Bone marrow (tissue), 2 donors: ENCODE measurements at places on chromosomes 2 and 18.

DNA sequence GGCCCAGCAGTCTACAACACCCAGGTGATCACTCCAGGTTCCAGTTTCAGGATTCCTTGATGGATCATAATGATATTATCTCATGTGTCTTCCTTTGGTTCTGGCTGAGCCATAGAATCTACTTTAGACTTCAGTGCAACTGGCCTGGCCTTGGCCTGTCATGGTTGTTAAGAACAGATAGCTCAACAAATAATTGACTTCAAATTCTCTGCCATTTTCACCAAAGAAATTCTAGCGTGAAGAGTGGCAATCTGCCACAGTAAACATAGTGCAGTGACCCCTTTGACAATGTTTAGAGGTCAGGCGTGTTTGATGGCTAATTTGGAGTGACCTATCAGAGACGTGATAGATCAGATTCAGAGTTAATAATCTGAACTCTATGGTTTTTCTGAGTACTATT, 50.2 kb upstream of the ZNF385B start:
- DNase-seq, result no peak

GRCh38 chr2:209772290-209772685, 656 bp downstream of the UNC80 start:
- no peak for DNase-seq

GRCh38 chr2:222604749-222605515, 51.0 kb downstream of the FARSB start:
- no peak for DNase-seq

- DNase-seq, result no peak
These were observed 1.5 kb downstream of the DSEL start for GRCh38 chr18:67514901-67515540.

GRCh38 chr2:21396252-21396651, 272.5 kb downstream of the TDRD15 start:
- DNase-seq, result no peak

GRCh38 chr2:54206596-54206995, 49.4 kb downstream of the TSPYL6 start:
- DNase-seq, result no peak

DNA sequence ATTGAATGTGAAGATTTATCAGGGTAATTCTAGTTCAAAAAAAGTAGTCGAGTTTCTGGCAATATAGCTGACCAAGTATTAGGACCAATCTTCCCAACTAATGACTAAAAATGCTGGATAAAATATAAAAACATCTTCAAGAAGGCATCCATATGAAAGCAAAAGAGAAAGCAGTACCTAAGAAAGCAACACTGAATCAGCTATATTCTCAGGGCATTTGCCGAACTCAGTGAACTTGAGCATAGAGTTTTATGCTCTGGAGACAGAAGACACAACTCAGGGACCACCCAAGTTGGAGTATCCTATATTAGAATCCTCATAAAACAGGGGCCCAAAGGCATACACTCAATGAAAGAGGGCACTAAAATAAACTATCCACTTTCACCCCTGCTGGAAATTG, 103.7 kb upstream of the HNRNPA3 start:
- DNase-seq, result no peak

DNA sequence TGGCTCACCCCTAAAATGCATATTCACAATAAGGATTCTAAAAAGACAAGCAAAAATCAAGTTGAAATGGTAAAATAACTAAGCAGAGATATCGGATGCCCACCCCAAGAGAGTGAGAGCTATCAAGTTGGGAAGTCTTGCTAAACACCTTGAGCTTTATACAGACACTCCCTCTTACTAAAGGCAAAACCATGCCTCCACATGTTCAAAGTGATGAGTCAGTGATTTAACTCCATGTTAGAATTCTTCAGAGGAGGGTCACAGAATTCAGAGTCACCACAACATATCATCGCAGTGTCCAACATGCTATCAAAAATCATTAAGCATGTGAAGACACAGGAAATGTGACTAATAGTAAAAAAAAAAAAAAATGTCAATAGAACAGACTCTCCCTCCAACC, 20.6 kb upstream of the ST8SIA3 start:
- DNase-seq, result no peak

- DNase-seq, result no peak
These were observed 231.7 kb downstream of the KLHL29 start for GRCh38 chr2:23616630-23617029.

DNA sequence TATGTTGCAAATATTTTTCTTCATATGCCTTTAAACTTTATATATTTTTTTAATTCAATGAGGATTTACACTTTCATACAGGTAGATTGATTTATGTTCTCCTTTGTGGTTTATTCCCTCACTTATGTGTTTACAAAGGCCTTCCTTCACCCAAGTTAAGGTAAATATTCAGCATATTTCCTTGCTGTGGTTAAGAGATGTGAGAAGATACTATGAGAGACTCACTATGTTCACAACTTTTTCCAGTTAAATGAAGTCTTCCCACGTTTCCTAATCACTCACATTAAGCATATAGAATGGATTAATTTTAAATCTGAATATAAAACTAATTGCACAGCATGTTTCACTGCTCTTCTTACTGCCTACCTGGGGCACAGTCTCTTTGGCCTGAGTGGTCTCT, 597 bp downstream of the PECR start:
- DNase-seq, result no peak

DNA sequence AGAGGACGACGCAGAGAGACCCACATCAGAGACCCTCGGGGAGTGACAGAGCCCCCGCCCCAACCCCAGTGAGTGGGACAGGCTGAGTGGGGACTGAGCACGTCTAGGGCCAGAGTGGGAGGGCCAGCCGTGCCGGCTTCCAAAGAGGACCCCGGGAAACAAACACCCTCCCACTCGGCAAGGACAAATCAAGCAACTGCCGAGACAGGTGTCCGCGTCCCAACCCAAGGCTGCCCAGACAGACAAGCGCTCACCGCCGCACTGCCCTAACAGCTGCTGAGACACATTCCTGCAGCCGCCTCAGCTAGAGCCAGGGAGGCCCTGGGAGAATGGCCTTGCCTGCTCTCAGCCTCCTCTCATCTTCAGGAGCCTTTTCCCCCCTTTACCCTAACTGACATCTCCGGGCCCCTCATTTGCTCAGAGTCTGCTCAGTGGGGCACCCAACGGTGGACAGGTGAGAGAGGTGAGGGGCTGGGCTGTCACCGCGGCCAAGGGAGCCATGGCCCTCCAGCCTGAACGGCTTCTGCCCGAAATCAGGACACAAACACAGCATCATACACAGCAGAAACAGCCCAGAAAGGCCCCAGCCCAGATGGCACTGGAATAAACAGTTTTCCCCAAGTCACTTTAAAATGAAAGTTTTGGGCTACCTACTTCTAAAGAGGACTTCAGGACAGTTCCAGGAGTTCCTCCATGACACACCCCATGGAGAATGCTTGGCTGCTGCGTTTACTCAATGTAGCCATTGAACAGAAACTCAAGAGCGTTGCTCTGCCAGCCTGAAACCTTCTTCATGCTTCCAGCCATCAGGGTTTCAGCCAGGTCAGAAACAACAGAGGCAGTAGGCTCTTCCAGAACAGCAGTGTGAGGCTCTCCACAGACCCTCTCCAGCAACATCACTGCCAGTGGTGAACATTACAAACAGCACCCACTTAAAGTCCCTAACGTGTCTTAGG, 23.6 kb downstream of the SLC66A2 start:
- no peak for DNase-seq

DNA sequence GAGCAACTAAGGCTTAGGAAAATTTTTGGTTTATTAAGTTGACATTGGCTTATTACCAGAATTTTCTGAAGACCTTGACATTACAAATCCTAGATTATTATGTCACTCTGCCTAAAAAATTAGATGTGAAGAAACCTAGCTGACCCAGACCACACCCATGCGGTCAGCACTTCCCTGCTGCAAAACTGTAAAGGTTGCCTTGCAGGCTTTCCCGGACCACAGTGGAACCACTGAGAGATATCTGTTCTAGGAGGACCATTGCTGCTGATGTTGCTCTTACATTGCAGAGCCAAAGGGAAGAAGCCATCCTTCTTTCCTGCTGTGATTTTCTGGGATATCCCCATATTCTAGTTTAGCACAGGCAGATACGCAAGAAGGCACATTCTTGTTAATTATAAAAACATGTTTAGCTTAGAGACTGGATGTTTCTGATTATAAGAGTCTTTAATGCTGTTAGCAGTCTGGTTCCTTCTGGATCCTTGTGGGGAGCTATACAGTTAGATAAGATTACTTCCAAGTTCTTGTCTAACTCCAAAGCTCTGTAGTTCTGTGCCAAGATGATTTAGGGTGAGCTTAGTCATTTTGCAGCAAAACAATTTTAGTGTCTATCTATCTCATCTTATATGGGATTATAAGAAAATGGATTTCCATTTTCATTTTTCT, 70.2 kb downstream of the AOX1 start:
- DNase-seq, result no peak

- DNase-seq, result no peak
These were observed 64.2 kb downstream of the WDR75 start for GRCh38 chr2:189505492-189505891.

DNA sequence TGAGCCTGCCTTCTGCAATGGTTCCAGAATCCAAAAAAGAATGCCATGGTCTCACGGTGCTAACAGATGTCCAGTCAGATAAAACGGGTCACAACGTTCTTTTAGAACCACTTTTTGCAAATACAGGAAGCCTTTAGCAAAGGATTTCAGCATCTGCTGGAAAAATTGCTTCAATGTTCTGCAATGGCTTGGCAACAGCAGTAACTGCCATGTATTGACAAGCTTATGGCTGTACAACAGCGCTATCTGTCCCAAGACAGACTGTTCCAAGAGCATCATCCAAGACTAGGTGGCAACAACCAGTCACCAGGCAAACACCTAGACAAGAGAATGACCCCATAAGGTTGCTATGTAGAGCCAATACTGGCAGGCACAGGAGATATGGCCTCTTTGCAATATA, 37.6 kb upstream of the RIOK3 start:
- DNase-seq, result no peak

DNA sequence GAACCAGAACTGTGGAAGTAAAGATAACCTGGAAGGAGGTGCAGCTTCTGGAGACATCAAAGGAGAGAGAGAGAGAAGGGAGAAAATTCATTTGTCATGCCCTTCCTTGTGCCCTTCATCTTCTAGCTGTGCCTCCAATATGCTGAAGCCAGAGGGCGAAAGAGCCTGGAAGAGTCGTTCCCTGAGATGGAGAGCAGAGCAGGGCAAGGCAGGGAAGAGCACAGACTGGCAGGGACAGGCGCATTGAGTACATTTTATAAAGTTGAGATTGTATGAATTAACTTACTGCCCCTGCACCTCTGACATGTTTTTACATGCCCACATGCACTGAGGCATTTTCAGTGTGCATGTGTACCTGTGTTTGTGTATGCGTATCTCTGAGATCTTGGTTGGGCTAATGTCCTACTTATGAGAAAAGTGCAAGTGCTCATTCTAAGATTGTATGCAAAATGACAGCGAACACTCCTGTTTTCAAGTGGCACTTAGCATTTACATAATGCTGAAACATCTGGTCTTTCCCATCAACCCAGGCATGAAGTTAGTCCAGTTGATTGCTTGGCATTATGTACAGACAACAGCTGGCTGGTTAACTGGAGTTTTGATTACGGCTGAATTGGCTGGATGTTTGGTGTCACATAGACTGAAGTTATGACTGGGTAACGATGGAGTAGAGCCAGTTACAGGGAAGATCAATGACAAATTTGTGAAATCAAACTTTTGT, 23.7 kb upstream of the MMADHC start:
- no peak for DNase-seq

DNA sequence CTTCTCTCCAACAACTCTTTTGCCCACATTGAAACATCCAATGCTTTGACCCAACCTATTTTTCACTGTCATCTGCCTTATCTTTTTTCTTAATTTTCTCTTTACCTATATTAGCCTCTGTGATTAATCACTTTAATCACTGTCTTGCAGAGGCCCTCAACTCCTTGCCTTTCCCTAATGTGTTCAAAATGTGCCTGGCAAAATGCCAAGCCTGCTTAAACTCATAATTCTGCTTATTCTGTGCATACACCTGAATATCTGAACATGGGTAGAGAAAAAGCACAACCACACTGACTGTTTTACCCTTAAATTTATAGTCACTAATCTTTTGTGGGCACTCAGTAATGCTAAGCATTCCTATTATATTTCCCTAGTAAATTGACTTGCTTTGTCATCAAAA, 63.0 kb upstream of the GALNT13 start:
- no peak for DNase-seq

- DNase-seq, result no peak
These were observed 688.4 kb upstream of the SYT4 start for GRCh38 chr18:43965691-43966090.

GRCh38 chr2:232524771-232525170, 1.2 kb upstream of the CHRND start:
- no peak for DNase-seq

GRCh38 chr2:100782380-100782878, 37.5 kb upstream of the NPAS2 start:
- no peak for DNase-seq

- DNase-seq, result no peak
These were observed 158.1 kb upstream of the SLC39A10 start for GRCh38 chr2:195498839-195499490.

- DNase-seq, result no peak
These were observed 28.8 kb downstream of the PKDCC start for GRCh38 chr2:42076357-42077225.

DNA sequence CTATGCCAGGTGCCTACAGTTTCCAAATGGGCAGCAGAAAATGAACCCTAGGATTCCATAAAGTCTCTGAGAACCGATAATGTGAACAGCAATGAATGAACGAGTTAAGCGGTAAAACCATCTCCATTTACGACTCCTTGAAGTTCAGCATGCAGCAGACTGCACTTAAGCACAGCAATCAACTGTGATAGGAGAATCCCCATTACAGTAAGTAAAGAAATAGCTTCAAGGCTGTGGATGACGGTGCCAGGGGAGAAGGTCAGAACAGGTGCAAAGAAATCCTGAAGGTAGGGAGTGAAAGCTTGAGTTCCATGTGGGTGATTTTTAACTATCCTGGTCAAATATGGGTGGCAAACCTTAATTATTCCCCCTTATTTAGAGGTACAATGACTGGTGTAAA, 444.4 kb downstream of the NCKAP5 start:
- DNase-seq, result no peak

DNA sequence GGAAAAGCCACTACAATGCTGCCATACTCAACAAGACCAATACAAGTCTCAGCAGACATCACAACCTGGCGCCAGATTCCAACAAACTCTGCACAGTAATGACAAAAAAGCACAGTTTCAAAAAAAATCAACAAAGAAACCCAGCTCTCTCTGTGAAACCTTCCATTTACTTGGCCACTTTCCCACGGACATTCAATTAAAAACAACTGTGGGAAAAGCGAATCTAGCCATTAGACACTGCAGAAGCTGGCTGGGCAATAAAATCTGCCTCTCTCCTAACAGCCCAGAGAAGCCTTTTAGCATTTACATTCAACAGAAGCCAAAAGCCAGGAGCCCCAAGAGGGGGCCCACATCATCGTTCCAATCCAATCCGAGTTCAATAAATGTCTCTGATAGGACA, 128.9 kb downstream of the HDAC4 start:
- DNase-seq, result no peak

- DNase-seq, result no peak
These were observed 11.3 kb downstream of the CYP26B1 start for GRCh38 chr2:72136331-72136730.
